ENCODE measurements at places on chromosomes 1 and 21.

DNA sequence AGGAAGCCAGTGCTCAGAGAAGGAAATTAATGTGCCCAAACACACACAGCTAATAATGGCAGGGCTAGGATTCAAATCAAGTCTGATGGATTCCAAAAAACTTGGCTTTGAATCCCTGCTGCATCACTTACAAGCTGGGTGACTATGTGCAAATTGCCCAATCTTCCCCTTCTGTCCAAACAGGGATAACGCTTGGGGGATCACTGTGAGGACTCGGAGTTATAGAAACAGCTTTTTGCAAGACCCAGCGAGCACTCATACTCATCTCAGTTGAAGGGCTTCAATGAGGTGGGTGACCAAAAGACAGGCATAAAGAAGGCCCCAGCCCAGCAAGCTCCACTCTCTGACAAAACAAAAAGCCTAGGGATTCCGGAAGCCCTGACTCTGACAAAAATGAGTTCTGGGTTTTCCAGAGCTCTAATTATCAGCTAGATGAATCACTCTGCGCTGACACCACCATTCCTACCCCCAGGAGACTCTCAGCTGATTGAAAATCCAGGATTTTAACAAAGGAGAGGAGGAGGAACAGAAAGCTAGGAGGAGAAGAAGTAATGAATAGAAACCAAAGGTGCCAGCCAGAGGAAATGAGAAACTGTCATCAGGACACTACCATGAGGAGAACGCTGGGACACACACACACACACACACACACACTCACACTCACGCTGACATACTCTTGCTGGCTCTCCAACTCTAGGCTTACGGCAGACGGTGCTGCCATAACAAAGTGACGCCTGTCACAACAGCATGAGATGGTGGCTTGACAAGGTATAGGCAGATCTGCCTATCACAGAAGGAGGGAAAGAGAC is 1.6 kb upstream of the STK40 start:
- H3K36me3 ChIP-seq = peaks cover 40% of the 10 kb centered on the region

DNA sequence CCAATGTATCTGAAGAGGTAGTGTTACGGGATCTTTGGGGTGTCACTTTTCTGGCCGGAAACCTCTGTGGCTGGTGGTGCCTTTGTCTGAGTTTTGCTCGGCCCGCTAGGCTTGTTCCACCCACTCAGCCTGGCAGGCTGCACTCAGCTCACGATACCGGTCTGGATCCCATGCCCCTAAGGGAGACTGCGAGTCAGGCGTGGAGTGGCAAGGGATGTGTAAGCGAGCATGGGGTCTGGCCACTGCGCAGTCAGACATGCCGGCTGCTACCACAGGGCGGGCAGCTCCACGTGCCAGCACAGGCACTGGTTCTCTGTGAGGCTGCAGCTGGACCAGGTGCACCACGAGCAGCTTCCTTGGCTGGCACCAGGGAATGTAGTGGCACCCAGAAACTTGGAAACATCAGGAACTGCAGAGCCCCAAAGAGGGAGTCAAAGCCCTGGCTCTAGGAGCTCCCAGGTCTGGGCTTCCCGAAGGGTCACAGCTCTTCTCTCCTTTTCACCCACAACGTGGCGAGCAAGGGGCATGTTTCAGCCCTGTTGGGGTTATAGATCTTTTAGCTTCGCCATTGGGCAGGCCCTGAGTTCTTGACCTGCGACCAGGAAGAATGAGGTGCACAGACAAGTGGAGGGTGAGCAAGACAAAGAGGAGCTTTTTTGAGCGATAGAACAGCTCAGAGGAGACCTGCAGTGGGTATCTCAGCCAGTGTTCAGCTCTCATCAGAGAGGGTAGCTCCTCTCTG is 23.8 kb upstream of the LRRC8C start:
- peak overlapping the region; percentile 85 for H3K4me3 ChIP-seq
- peak overlapping the region; percentile 97 for H3K27ac ChIP-seq
- H3K36me3 ChIP-seq = peaks cover 26% of the 10 kb centered on the region
- H3K4me1 ChIP-seq = peaks cover 60% of the 10 kb centered on the region
- H3K27me3 ChIP-seq = no peaks in the 10 kb centered on the region

GRCh38 chr1:42784946-42785693 is at the start of gene TMEM269:
TSS of gene TMEM269 (plus strand) at chr1:42784991. CDS start at chr1:42789894, 4,903 bp downstream.
- peaks cover 20% of the 10 kb centered on the region for H3K36me3 ChIP-seq
- peak within 1 kb of the TSS; percentile 84 for H3K4me3 ChIP-seq
- H3K27me3 ChIP-seq = no peaks in the 10 kb centered on the region
- H3K4me1 ChIP-seq = peaks cover 9% of the 10 kb centered on the region
- peak within 1 kb of the TSS; percentile 72 for H3K27ac ChIP-seq
- peak; percentile 32 for DNase-seq

DNA sequence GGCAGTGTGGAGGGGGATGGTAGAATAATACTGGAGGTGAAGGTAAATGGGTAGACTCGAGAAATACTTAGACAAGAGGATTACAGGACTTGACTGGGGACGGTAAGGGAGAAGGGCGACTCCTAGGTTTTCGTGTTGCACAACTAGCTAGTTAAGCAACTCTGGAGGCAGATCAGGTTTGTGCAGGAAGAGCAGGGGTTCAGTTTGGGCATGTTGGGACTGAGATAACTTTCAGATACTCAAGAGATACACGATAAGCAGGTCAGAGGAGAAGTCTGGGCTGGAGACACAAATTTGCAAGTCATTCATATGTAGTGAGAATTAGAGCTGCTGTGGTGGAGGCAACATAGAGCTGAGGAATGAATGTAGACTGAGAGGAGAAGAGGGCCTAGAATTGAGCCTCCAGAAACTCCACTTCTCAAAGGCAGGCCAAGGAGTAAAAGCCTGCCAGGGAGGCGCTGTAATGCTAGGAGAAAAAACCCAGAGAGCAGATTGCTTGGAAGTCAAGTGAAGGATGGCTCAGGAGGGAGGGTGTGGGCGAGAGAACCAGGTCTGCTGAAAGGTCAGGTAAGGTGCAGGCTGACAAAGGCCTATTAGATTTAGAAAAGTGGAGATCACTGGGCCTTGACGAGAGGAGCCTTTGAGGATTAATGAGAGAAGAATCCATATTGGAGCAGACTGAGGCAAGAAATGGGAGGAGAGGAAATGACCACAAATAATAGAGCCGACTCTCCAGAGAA is 20.8 kb downstream of the MAB21L3 start:
- H3K27ac ChIP-seq = no peak overlapping the region
- DNase-seq = no peak
- H3K4me1 ChIP-seq = peaks cover 5% of the 10 kb centered on the region
- H3K36me3 ChIP-seq = no peaks in the 10 kb centered on the region
- peaks cover 30% of the 10 kb centered on the region for H3K27me3 ChIP-seq

DNA sequence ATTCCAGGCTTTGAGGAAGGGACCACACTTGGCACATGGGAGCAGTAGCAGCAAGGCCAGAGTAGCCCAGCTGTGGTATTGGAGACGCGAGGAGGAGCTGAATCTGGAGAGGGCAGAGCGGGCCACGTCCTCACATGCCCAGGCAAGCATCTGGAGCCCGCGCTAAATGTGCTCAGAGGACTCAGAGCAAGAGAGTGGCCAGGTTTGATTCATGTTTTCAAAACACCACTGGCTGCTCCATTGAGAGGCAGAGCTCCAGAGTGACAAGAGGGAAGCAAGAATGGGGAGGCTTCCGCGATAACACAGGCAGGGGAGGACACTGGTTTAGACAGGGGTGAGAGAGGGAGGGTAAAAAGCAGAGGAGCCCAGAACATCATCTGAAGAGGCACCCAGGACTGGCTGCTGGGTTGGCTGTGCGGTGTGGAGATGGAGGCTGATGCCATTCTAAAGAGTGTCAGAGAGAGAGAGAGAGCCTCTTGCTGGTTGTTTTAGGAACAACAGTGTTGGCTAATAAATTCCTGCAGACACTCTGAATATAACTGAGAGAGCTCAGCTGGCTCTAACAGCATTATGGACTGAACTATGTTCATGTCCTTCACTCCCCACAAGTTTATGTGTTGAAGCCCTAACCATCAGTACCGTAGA is 32.3 kb downstream of the RCAN1 start:
- H3K36me3 ChIP-seq = no peaks in the 10 kb centered on the region
- no peak overlapping the region for H3K27ac ChIP-seq
- peaks cover 10% of the 10 kb centered on the region for H3K4me1 ChIP-seq
- no peaks in the 10 kb centered on the region for H3K27me3 ChIP-seq

DNA sequence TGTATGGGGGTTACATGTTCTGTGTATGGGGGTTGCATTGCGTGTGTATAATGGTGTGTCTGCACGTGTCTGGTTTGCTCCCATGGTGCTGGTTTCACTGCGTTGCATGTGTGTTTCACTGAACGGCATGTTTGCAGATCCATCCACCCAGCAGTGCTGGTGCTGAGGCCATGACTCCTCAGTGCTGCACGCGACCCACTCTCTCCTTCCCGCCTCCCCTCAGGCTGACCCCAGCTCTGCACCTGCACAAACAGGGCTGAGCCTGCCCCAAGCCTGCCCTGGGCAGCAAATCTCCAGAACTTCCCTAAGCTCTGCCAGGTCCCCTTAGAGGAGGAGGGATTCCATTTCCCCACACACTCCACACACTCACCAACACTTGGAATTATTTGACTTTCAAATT is 18.7 kb downstream of the ACTRT2 start:
- peaks cover 8% of the 10 kb centered on the region for H3K27me3 ChIP-seq
- H3K36me3 ChIP-seq = no peaks in the 10 kb centered on the region
- H3K27ac ChIP-seq = no peak overlapping the region
- no peaks in the 10 kb centered on the region for H3K4me1 ChIP-seq

GRCh38 chr1:11342621-11343032 is 69.6 kb downstream of the UBIAD1 start:
- no peak overlapping the region for H3K27ac ChIP-seq
- H3K36me3 ChIP-seq = no peaks in the 10 kb centered on the region
- peaks cover 69% of the 10 kb centered on the region for H3K27me3 ChIP-seq
- no peak overlapping the region for H3K4me3 ChIP-seq

- no peak overlapping the region for H3K4me3 ChIP-seq
- peaks cover 11% of the 10 kb centered on the region for H3K36me3 ChIP-seq
- peaks cover 12% of the 10 kb centered on the region for H3K4me1 ChIP-seq
- H3K27ac ChIP-seq = peak overlapping the region; percentile 17
- DNase-seq = no peak
Observed at GRCh38 chr1:27106561-27107323, 48.2 kb downstream of the SLC9A1 start.

DNA sequence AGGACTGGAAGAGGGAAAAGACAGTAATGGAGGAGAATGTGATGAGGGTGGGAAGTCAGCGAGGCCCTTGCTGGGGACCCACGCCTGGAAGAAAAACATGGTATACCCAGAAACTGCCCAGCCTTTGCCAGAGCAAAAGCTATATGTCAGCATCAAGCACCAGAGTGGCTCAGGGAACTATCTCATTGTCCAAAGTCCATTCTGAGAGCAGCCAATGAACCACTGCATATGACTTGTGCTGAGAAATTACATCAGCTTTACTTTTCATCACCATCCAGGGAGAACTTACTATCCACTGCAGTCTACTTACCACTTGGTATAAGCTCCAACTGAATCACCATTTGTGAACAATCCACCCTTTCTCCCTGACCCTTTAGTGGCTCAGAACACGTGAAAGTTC is 148.1 kb downstream of the TTLL7 start:
- H3K4me3 ChIP-seq = no peak overlapping the region
- DNase-seq = no peak
- H3K4me1 ChIP-seq = no peaks in the 10 kb centered on the region
- H3K27me3 ChIP-seq = peaks cover 32% of the 10 kb centered on the region
- no peak overlapping the region for H3K27ac ChIP-seq

DNA sequence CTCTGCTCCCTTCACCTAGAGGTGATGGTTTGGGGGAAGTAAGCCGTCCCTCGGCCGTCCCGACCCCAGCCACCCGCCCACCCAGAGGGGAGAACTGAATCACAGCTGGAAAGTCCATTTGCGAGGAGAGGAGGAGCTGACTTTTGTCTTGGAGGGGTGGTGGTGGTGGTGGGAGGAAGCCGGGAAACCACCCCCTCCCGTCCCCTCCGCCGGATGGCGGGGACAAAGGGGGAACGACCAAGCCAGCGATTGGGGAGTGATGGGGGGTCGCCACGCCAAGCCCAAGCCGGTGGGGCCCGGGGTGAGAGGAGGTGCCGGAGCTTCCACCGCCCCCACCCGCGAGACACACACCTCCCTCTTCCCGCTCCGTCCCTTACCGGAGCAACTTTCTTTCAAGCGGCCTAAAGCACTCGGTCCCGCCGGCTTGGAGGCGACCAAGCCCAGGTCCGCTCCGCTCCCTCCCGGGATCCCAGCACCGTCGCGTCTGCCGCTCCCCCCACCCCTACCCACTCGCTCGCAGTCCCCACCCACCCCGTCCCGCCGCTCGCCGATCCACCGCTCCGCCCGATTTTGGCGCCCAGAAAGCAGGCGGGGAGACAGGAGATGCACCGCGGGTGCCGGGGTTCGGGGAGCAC is 540 bp downstream of the ARHGEF2 start:
- no peak for DNase-seq
- H3K4me1 ChIP-seq = peaks cover 84% of the 10 kb centered on the region
- no peaks in the 10 kb centered on the region for H3K27me3 ChIP-seq

GRCh38 chr1:11062965-11063401 is 3.2 kb upstream of the SRM start:
- peaks cover 55% of the 10 kb centered on the region for H3K36me3 ChIP-seq
- H3K4me1 ChIP-seq = peaks cover 37% of the 10 kb centered on the region
- H3K4me3 ChIP-seq = peak overlapping the region; percentile 9
- no peaks in the 10 kb centered on the region for H3K27me3 ChIP-seq
- DNase-seq = peak; percentile 17
- H3K27ac ChIP-seq = peak overlapping the region; percentile 86

- peaks cover 2% of the 10 kb centered on the region for H3K36me3 ChIP-seq
- no peaks in the 10 kb centered on the region for H3K4me1 ChIP-seq
- H3K27ac ChIP-seq = no peak overlapping the region
- no peak for DNase-seq
- no peak overlapping the region for H3K4me3 ChIP-seq
Observed at GRCh38 chr1:210747112-210747511, 386.8 kb downstream of the KCNH1 start.

GRCh38 chr1:73874806-73875205 is 323.2 kb downstream of the LRRIQ3 start:
- DNase-seq = no peak
- H3K4me3 ChIP-seq = no peak overlapping the region
- H3K36me3 ChIP-seq = no peaks in the 10 kb centered on the region
- no peaks in the 10 kb centered on the region for H3K4me1 ChIP-seq

DNA sequence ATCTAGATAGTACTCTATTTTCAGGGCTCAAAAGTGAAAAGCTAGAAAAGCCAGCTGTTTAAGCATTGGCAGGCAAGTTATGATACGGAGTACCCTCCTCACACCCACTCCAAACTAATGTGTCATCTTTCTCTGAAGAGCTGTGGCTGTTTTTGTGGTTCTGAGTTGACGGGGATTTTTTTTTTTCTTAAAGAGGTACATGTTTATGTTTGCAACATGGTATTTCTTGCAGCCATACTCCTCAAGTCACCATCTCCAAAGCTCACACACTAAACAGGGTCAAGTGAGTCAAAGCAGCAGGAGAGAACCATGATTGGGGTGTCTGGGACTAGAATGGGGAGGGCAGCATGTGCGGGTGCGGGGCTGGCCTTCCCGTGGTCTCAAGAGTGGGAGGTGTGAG is 347.2 kb downstream of the DISC1 start:
- no peaks in the 10 kb centered on the region for H3K27me3 ChIP-seq
- DNase-seq = peak; percentile 4
- no peak overlapping the region for H3K27ac ChIP-seq
- H3K36me3 ChIP-seq = no peaks in the 10 kb centered on the region

- H3K4me1 ChIP-seq = peaks cover 8% of the 10 kb centered on the region
- H3K27ac ChIP-seq = no peak overlapping the region
- H3K4me3 ChIP-seq = no peak overlapping the region
- H3K36me3 ChIP-seq = no peaks in the 10 kb centered on the region
Observed at GRCh38 chr1:114093624-114094362, 59.9 kb downstream of the SYT6 start.

Data from effector memory CD8-positive, alpha-beta T cell (primary cell).